ENCODE measurements at places on chromosomes 5 and 9. TPM values are rescaled to one million over a fixed set of nuclear protein-coding genes. Genes with fewer than 3 reads are reported as not detected.

The PCDHGC4 gene
- total RNA-seq, result not detected

The HAPLN1 gene
- not detected for total RNA-seq

The SMIM33 gene
- not detected for total RNA-seq

The TMEM215 gene
- total RNA-seq, result not detected

The SNCAIP gene
- not detected for total RNA-seq

The RORB gene
- not detected for total RNA-seq

The ASS1 gene
- total RNA-seq, result not detected

The RNF183 gene
- not detected for total RNA-seq

DNA sequence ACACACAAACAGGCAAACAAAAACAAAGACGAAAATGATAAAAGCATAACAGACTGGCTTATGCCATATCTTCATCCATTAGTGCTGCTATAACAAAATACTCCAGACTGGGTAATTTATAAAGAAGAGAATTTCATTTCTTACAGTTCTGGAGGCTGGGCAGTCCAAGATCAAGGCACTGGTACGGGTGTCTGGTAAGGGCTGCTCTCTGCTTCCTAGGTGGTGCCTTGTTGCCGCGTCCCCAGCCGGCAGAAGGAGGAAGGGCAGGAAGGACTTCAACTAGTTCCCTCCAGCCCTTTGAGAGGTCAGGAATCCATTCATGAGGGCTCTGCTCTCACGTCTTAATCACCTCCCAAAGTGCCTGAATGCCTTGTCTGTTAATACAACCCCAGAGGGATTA is 122.6 kb downstream of the BOD1 start:
- no peak for DNase-seq

GRCh38 chr9:83699615-83700014 is 8.1 kb downstream of the UBQLN1 start:
- DNase-seq, result no peak

- DNase-seq, result no peak
These were observed 5.4 kb upstream of the SLC25A51 start for GRCh38 chr9:37909326-37909725.

GRCh38 chr9:133351908-133352634 is 4.1 kb downstream of the RPL7A start:
- no peak for DNase-seq

- no peak for DNase-seq
These were observed 187.1 kb upstream of the RPS23 start for GRCh38 chr5:82465235-82465634.

DNA sequence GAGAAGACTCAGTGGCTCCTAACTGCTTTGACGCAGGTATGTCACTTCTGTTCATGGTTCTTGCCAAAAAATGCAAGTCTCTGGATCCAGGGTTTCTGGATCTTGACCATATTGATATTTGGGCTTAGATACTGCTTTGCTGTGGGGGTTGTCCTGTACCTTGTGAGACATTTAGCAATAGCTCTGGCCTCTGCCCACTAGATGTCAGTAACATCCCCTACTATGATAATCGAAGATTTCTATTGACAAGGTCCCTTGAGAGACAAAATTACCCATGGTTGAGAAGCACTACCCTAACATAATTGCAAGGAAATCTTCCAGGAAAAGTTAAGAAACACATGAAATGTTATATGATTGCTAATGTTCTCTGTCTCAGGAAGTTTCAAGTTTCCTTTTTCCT is 285.4 kb downstream of the TMEM232 start:
- DNase-seq, result no peak

DNA sequence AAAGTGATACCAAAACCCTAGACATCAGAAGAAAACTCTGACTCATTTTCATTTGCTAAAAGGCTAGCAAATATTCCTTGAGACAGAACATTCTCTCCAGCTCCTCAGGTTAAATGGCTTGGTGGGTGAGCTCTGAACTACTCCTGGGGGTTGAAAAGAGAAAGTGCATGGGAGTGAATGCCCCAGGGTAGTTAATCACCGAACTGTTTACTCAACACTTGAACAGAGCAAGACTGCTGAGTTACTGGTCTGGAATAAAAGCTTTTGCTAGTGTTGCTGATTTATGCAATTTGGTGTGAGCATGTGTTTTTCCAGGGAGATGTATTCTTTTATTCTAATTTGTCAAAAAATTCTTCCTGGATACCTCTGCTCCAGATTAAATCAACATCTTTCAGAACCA is 88.3 kb upstream of the PRDM9 start:
- no peak for DNase-seq

GRCh38 chr5:6692906-6693305 is 20.3 kb upstream of the TENT4A start:
- no peak for DNase-seq

DNA sequence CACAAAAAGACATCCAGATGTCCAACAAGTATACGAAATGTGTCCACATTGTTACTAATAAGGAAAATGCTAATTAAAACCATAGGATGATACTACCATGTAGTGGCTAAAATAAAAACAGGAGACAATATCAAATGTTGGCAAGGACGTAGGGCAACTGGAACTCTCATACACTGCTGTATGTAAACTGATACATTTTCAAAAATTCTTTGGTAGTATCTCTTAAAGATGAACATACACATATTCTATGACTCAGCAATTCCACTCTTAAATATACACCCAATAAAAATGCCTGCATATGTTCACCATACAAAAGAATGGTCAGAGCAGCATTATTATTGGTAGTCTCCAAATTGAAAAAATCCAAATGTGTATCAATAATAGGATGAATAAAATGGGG is 2.9 kb upstream of the CCDC180 start:
- no peak for DNase-seq
